DMS153 (cell line): ENCODE measurements at places on chromosomes 12 and 14.

- no peak for DNase-seq
These were observed 51.4 kb downstream of the NCOR2 start for GRCh38 chr12:124515981-124516380.

DNA sequence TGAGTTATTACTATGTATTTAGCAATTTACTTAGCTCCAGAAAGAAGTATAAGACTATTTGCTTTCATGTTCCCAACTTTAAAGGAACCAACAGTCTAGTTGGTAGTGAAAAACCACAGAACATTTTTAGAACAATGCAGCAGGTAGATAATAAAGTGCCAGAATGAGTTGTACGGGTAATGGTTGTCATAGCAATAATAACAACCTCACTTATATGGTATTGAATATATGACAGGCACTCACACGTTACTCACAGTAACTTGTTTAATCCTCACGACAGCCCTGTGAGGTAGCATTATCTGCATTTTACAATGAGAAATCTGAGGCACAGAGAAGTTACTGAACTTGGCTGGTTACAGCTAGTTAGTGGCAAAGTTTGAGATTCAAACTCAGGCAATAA lies 10.6 kb upstream of the GAPDH start:
- DNase-seq: no peak

- no peak for DNase-seq
These were observed 158.3 kb downstream of the SEC23A start for GRCh38 chr14:38944691-38945090.

DNA sequence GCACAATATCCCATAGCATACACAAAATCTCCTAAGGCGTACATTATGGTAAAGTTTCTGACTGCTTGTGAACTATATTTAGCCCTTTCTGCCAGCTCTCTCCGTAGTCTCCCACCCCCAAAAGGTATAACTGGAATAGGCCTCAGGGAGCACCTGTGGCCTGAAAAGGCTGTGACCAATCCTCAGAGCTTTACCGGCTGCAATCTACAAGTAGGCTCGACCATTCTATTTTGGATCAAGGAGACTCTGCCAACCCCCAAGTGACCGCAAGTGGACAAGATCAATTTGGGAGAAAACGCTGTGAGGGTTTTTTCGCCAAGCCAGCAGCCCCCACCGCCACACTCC lies 1.2 kb downstream of the PPTC7 start:
- no peak for DNase-seq

- no peak for DNase-seq
These were observed 111.7 kb downstream of the SLC8A3 start for GRCh38 chr14:70077005-70077404.

GRCh38 chr14:101217080-101217463 lies 313.6 kb upstream of the RTL1 start:
- DNase-seq: no peak

DNA sequence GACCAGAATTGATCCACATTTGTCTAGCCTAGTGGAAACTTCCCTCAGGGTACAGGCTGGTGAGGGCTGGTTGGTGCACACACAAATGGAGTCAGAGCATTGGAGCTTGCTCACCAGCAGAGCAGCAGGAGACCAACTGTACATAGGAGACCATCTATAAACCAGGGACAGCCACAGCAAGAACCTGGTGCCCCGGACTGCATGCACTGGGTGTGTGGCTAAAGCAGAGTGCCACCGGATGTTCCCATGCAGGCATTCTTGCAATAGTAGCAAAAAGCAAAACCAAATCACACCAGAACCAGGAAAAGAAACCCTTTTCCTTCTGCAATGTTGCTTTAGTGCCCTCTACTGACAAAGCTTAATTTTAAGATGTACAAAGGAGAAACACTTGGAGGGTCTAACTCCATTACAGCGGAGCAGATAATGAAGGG lies 136.4 kb downstream of the MDGA2 start:
- DNase-seq: peak; percentile 5

DNA sequence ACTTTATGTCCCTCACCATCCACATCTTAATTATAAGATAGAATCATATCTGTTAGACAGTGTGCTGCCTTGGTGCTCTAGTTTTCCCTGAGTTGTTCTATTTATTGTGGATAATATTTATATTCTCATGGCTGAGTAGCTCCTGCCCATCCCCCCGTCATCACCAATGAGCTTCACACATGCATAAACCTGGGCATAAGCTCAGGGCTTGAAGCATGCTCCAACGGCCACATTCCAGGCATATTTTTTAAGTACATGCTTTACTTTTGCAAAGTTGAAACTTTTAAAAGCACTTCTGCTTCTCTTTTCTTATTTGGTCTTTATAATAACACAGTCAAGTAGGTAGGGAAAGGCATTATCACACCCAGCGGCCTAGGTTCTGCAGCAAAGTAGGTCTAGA lies 3.4 kb upstream of the FBXO34 start:
- DNase-seq: no peak

DNA sequence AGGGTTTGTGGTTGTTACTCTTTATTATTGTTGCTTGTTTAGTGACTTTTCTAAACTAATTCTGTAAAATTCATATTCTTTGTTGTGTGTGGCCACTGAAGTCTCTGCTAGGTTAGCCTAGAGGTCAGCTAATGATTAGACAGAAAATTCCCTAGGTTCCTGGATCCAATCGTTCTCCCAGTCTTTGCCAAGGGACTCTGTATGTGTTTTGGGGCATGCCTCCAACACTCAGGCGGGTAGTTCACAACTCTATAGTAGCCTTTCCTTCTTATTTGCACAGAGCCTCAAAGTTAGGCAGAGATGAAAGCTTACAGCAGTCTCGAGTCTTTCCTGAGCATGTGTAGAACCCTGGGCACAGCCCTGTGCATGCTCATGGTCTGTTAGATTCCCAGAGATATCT lies 32.7 kb upstream of the RIN3 start:
- no peak for DNase-seq

GRCh38 chr12:52860102-52860823 lies 11.5 kb upstream of the KRT78 start:
- no peak for DNase-seq

DNA sequence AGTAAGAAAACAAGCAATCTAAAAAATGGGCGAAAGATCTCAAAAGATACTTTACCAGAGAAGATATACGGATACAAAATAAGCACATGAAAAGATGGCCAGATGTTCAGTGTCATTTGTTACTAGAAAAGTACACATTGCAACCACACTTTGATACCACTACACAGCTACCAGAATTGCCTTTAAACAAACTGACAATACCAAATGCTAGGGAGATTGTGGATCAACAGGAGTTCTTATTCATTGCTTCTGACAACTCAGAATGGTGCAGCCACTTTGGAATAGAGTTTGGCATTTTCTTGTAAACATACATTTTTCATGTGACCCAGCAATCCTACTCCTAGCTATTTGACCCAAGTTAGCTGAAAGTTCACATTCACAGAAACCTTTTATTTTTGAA lies 136.3 kb downstream of the FUT8 start:
- DNase-seq: no peak

- no peak for DNase-seq
These were observed 215.0 kb upstream of the EEA1 start for GRCh38 chr12:93144109-93144508.

DNA sequence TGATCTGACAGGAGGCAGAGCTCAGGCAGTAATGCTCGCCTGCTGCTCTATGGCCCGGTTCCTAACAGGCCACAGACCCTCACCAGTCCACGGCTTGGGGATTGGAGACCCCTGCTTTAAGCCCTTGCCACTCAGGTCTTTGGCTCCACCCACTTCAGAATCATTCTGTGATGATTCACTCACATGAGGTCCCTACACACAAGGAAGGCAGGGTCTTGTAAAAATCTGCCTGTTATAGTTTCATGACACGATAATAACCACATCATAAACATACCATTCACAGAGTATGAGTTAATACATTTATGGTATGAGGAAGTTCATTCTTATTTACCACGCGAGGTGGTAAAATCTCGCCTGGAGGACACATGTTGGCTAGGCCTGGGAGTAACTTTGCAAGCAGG lies 29.0 kb upstream of the MAX start:
- no peak for DNase-seq

- no peak for DNase-seq
These were observed 16.5 kb downstream of the SCNN1A start for GRCh38 chr12:6358881-6359280.

- no peak for DNase-seq
These were observed 88.8 kb downstream of the SPTSSA start for GRCh38 chr14:34373191-34373590.
